Subcutaneous preadipocyte (primary cell): ENCODE measurements at places on chromosomes 1 and 21. TPM values are rescaled to one million over a fixed set of nuclear protein-coding genes. Genes with fewer than 3 reads are reported as not detected.

Gene OR2L2
- total RNA-seq: under 0.01 TPM in 1 of 2 replicates, not detected in the other

Gene CFAP45
- 0.37 and 0.39 TPM in 2 replicates for total RNA-seq

Gene OR2L13
- not detected in 2 replicates for total RNA-seq

Gene DENND1B
- 5.5 and 6.8 TPM in 2 replicates for total RNA-seq

Gene CD1E
- not detected in 2 replicates for total RNA-seq

Gene NR0B2
- total RNA-seq: not detected in 2 replicates

Gene GRIK3
- not detected in 2 replicates for total RNA-seq

Gene PM20D1
- total RNA-seq: not detected in 2 replicates

Gene SPRR2G
- not detected in 2 replicates for total RNA-seq

Gene TMPRSS3
- not detected in 2 replicates for total RNA-seq

Gene ST6GALNAC3
- under 0.01 and 0.39 TPM in 2 replicates for total RNA-seq

Gene PTGER3
- 0.37 and 0.39 TPM in 2 replicates for total RNA-seq

Gene CR1
- not detected in 2 replicates for total RNA-seq

Gene ITGB2
- total RNA-seq: not detected in 2 replicates

Gene SPATA45
- total RNA-seq: not detected in 2 replicates

Gene TFF3
- total RNA-seq: 0.37 TPM in 1 of 2 replicates, not detected in the other

Gene GPA33
- not detected in 2 replicates for total RNA-seq

Gene MMP23B
- total RNA-seq: 0.73 TPM in 1 of 2 replicates, not detected in the other

Gene APCS
- total RNA-seq: not detected in 2 replicates

Gene S100A2
- 1.5 and 1.6 TPM in 2 replicates for total RNA-seq

Gene AK5
- 24.6 and 32.7 TPM in 2 replicates for total RNA-seq

Gene EPS8L3
- total RNA-seq: not detected in 2 replicates

Gene TSPEAR
- not detected in 2 replicates for total RNA-seq

Gene RORC
- total RNA-seq: not detected in 2 replicates

Gene IL22RA1
- total RNA-seq: 0.37 TPM in 1 of 2 replicates, not detected in the other

Gene KANK4
- total RNA-seq: not detected in 2 replicates

Gene GRHL3
- not detected in 2 replicates for total RNA-seq

Gene RCOR3
- 22.0 and 26.8 TPM in 2 replicates for total RNA-seq
